ENCODE measurements at places on chromosomes 13 and 19. TPM values are rescaled to one million over a fixed set of nuclear protein-coding genes. Genes with fewer than 3 reads are reported as not detected.

- DNase-seq: no peak
These were observed 1.4 kb upstream of the MPV17L2 start for GRCh38 chr19:18191640-18192062.

The ZNF610 gene
- 11.6 TPM for total RNA-seq

GRCh38 chr13:90713441-90714133 is 633.9 kb upstream of the MIR17HG start:
- no peak for DNase-seq

DNA sequence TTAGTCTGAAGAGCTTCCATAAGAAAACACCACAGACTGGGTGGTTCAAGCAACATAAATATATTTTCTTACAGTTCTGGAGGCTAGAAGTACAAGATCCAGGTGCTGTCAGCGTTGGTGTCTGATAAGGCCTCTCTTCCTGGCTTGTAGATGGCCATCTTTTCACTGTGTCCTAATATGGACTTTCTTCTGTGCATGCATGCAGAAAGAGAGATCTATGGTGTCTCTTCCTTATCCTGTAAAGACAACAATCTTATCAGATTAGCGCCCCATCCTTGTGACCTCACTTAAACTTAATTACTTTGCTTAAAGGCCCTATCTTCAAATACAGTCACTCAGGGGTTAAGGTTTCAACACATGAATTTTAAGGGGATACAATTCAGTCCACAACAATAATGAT is 14.1 kb upstream of the NDFIP2 start:
- DNase-seq: no peak
